ENCODE measurements at places on chromosomes 6 and 20. TPM values are rescaled to one million over a fixed set of nuclear protein-coding genes. Genes with fewer than 3 reads are reported as not detected.

DNA sequence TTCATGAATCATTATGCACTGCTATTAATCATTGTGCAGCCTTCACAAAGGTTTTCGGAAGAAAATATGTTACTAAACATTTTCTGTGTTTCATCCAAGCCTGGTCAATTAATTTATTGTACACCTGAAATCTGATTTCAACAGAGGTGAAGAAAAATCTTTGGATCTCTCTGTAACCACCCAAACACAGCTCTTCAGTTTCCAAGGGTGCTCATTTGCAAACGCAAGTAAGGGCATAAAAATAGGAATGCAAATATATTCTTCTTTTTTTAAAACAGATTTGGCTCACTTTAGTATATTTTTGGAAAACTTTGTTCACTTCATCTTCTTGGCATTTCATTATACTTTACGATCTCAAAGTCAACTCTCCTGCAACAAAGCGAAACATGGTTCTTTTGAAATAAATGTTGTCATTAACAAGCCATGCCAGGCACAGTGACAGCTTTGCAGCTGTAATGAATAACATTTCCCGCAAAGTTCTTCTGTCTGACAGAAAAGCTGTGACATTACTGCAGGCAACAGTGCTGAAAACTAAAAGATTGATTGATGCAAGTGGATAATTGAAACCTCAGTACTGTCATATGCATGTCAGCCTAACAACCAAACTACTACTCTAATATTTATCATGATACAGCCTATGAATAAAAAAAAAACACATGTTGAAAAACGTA, 348.3 kb downstream of the FRK start:
- H3K4me3 ChIP-seq = no peak overlapping the region
- H3K4me1 ChIP-seq = no peaks in the 10 kb centered on the region
- no peak for DNase-seq
- no peak overlapping the region for H3K27ac ChIP-seq
- H3K36me3 ChIP-seq = no peaks in the 10 kb centered on the region
- no peaks in the 10 kb centered on the region for H3K27me3 ChIP-seq

GRCh38 chr6:111238464-111239119, 151.3 kb downstream of the SLC16A10 start:
- DNase-seq = no peak
- H3K36me3 ChIP-seq = no peaks in the 10 kb centered on the region
- no peaks in the 10 kb centered on the region for H3K27me3 ChIP-seq
- H3K4me3 ChIP-seq = no peak overlapping the region
- H3K4me1 ChIP-seq = no peaks in the 10 kb centered on the region

GRCh38 chr20:53980031-53980465, 90.3 kb downstream of the BCAS1 start:
- H3K4me3 ChIP-seq = no peak overlapping the region
- H3K27me3 ChIP-seq = no peaks in the 10 kb centered on the region
- no peak for DNase-seq
- H3K36me3 ChIP-seq = no peaks in the 10 kb centered on the region
- no peak overlapping the region for H3K27ac ChIP-seq

GRCh38 chr20:24813080-24813479, 136.0 kb upstream of the CST7 start:
- no peak overlapping the region for H3K4me3 ChIP-seq
- no peaks in the 10 kb centered on the region for H3K36me3 ChIP-seq
- DNase-seq = no peak
- H3K27ac ChIP-seq = no peak overlapping the region
- no peaks in the 10 kb centered on the region for H3K4me1 ChIP-seq

LST1 gene
- 6.4 TPM for total RNA-seq

DNA sequence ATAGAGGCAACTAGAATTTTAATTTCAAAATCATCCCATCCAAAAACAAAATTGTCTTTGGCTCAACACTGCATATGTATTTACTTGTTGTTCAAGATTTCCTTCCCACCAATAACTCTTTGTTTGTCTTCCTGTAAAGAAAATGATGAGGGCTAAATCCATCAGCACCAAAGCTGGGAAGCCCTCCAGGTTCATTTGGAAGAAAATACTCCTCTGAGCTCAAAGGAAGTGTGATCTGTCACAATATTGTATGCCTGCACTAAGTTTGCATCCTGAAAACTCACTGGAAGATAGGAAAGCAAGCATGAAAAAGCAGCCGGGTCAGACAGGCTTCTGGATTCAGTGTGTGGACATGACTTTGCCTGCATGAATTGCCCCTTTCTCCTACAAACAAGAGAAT, 28.7 kb upstream of the OPRM1 start:
- no peaks in the 10 kb centered on the region for H3K27me3 ChIP-seq
- DNase-seq = no peak
- no peaks in the 10 kb centered on the region for H3K4me1 ChIP-seq
- no peak overlapping the region for H3K4me3 ChIP-seq

Data from suprapubic skin (tissue), 4 donors.